ENCODE measurements at places on chromosomes 13 and 19.

DNA sequence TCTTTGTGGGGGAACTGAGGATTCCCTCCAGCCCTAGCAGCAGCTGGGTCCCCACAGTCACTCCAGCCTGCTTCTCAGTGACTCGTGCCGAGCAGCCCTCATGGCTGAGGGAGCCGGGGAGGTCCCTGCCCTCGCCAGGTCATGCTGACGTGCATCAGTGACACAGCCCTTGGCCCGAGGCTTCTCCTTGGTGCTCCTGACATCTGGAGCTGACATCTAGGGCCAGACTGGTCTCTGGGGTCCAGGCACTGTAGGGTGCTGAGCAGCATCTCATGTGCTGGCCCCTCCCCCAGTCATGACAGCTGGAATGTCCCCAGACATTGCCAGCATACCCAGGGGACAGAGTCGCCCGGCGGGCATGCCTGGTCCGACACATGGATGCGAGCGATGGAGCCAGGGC lies 14.4 kb downstream of the COMP start:
- no peak for DNase-seq

GRCh38 chr13:73935991-73936390 lies 198.2 kb downstream of the KLF12 start:
- no peak for DNase-seq

DNA sequence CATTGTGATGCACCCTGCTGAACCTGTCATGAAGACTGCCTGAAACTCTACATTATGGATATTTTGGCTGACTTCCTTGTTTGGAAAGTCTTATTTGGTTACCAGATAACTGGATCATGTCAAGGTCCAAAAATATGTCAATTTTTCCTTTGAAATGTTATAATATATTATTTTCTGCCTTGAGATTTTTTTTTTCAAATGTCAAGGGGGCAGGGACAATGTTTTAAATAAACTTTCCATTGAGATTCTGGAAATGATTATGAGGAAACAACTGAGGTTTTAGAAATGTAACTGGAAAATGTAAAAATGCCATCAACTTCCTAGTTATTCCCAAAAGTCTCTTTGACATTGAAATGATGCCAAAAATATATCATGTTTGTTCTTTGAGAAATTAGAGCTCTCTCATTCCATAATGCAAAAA lies 117.0 kb downstream of the RFC3 start:
- DNase-seq = no peak

- peak; percentile 31 for DNase-seq
Measured at GRCh38 chr13:25085125-25085742, 10.7 kb upstream of the PABPC3 start.

DNA sequence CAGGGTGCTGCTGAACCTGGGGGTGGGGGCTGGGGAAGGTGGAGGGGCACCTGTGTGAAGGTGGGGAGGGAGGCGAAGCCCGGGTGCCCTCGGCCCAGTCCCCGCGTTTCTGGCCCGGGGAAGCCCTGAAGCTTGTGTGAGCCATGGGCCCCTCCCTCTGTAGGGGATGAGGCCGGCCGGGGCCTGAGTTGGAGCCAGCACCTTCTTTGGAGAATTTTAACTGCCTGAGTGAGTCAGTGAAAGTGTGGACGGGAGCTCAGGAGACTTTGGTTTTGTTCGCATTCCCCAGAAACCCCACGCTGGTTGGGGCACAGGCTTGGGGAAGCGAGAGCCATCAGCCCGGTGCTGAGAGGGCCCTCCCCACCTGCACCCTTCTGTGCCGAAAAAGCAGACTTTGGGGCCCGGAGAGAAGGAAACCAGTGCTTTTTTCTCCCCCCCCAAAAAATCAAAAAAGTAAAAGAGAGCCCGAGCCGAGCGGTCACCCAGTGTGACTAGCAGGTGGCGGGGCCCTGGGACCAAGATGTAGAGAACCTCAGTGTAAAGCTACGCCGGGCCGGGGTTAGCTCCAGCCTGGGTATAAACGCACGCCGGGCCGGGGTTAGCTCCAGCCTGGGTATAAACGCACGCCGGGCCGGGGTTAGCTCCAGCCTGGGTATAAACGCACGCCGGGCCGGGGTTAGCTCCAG lies 45.1 kb downstream of the TMEM255B start:
- no peak for DNase-seq

DNA sequence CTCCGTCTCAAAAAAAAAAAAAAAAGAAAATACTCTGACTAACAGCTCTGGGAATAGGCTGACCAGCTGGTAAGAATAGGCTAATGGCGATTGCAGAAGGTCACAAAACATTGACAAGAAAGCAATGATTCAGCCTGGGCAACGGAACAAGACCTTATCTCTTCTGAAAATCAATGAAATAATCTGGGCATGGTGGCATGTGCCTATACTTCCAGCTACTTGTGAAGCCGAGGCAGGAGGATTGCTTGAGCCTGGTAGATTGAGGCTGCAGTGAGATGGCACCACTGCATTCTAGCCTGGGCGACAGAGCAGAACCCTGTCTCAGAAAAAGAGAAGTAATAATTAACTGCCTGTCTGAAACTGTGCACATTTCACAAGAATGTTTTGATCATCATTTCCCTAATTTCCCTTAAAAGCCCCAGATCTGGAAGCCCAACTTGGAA lies 18.8 kb upstream of the MTRF1 start:
- DNase-seq = peak; percentile 52

DNA sequence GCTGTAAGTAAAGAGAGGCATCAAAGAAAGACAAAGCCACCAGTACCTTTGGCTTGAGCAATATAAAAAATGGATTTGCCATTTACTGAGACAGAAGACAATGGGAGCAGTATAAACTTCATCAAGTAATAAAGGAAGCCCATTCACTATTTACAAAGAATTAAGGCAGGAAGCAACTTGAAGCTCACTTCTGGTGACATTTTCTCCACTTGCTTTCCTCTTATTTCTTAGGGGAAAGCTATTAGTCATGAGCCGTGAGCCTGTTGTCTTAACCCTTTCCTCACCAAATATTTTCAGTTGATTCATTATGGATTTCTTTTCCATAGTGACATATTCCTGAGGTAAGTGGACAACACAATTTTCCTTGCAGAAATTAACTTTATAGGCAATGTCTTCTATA lies 156.8 kb downstream of the DNAJC3 start:
- DNase-seq = peak; percentile 15

GRCh38 chr13:78105656-78106055 lies 187.0 kb upstream of the EDNRB start:
- DNase-seq = peak; percentile 34
